ENCODE measurements at places on chromosomes 13 and 19.

DNA sequence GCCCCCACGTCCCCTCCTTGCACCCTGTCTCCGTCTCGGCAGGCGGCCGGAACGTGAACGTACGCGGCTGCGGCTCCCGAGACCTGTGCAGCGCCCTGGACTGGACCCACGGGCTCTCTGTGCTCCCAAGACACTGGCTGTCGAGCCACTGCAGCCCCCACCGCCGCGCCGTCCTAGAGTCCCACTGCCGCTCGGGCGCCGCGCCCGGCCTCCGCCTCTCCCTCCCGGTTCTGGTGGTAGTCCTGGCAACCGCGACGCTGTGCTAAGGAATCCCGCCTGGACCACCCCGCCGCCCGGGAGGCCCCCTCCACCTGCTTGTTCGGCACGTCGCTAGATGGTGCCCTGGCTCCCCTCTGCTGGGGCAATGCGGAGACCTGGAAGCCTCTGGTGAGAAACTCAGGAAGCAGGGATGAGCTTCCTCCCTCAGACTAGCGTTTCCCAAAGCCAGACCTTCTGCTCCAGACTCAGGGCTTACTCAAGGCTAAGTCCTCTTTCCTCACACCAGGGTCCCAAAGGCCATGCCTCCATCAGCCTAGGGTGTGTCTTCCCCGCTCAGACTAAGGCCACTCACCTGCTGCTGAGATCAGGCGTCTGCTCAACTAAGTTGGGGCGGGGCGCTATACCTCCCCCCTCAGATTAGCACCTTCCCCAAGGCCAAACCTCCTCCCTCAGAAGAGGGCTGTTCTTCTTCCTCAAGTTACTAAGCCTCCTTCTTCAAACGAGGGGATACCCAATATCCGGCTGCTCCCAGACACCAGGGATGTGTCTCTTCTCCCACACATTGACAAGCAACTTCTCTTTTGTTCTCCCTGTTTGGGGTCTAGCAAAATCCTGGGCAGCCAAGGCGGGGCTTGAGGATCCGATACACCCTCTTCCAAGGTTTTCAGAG, 16.1 kb upstream of the IRGC start:
- no peak for DNase-seq

GRCh38 chr13:100356889-100357288, 231.7 kb downstream of the GGACT start:
- no peak for DNase-seq

- no peak for DNase-seq
These were observed 595.4 kb downstream of the DIAPH3 start for GRCh38 chr13:59568306-59568705.

- no peak for DNase-seq
These were observed 2.4 kb upstream of the HSH2D start for GRCh38 chr19:16141043-16141442.

DNA sequence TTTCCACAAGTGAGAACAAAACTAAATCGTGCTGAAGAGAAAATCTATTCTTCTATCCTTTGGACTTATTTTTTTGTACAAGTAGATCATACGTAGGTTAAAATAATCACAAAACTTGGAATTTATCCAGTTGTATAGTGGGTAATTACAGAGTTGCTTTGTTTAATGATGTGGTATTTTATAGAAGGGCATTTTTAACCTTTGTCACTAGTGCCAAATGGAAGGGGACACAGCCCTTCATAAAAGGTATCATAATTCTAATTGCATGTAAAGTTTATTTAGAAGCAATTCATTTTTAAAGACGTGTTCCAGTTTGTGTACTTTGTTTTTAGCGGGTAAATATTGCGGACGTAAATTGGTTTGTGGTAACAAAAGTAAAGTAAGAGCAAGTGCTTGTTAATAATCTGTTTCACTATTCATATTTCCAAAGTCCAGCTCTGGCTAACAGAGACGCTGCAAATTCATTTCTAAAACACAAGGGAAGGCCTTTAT, 99.5 kb downstream of the ERCC5 start:
- no peak for DNase-seq

GRCh38 chr13:33007950-33008349, 8.3 kb upstream of the KL start:
- no peak for DNase-seq

GRCh38 chr19:7969555-7969939, 26.1 kb upstream of the TIMM44 start:
- DNase-seq = no peak

DNA sequence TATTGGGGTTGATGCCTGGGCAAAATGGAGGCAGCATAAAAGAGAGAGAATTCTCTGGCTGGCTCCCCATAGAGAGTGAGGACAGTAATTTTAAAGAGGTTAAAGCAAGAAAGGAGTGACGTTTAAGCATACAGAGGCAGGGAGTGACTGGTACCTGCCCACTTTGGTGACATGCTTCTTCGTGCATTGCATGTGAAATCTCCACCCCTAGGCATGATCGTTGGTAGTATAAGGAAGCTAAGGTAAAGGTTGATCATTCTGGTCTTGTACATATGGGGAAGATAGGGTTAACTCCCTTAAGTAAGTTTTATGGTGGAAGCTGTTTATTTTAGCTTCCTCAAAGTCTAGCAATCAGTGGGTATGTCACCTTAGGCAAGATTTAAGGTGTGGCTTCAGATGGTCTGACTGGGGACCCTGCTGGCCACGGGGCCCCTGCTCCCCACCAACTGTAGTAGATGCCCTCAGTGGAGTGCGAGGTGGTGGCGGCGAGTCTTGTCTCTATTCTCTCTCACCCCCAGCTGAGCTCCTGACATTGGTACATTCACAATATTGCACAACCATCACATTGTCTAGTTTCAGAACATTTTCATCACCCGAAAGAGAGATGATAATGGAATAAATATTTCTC, 797.5 kb upstream of the SPRY2 start:
- no peak for DNase-seq

- DNase-seq = no peak
These were observed 5.8 kb downstream of the GIPC3 start for GRCh38 chr19:3590991-3591659.

GRCh38 chr19:13841962-13842290, 35.0 kb upstream of the NANOS3 start:
- DNase-seq = no peak

DNA sequence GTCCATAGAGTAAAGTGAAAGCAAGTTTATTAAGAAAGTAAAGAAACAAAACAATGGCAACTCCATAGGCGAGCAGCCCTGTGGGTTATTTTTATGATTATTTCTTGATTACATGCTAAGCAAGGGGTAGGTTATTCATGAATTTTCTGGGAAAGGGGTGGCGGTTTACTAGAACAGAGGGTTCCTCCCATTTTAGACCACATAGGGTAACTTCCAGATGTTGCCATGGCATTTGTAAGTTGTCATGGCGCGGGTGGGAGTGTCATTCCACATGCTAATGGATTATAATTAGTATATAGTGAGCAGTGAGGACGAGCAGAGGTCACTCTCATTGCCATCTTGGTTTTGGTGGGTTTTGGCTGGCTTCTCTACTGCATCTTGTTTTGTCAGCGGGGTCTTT, 8.4 kb upstream of the DCUN1D2 start:
- no peak for DNase-seq

DNA sequence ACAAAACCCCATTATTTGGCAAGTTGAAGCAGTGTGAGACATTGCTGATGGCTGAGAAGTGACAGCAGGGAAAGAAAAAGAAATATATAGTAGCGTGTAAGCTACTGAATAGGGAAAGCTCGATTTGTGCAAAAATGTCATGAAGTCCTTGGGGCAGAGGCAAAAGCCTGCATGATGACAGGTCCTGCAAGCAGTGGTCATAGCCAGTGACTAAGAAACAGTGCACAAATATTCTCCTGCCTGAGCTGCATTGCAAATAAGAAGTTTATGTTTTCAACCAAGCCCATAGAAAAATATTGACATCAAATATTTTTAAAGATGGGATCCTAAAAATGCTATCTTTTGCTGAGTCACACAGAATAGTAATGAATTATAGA, 270.0 kb downstream of the SLITRK6 start:
- DNase-seq = no peak

DNA sequence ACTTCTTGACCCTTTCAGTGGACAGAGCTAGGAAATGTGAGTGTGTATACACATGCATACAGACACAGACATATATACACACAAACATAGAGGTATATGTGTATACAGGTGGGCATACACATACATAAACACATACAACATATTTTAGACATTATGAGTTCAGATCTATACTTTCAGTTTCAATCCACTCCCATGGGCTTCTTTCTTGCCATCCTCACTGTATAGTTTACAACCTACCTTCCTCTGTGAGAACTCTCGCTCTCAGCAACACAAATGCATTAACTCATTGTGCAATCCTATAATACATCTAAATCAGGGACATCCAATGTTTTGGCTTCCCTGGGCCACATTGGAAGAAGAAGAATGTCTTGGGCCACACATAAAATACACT, 21.2 kb upstream of the SCEL start:
- DNase-seq = no peak

Data from stimulated activated CD4-positive, alpha-beta T cell treated with anti-CD3 and anti-CD28 coated beads, Interleukin-2, amount 100 ng/mL, for 24 hours (primary cell).